ENCODE measurements at places on chromosomes 5 and 9. TPM values are rescaled to one million over a fixed set of nuclear protein-coding genes. Genes with fewer than 3 reads are reported as not detected.

The FAM221B gene
- total RNA-seq = not detected

The CA9 gene
- total RNA-seq = not detected

The OR1L8 gene
- 0.13 TPM for total RNA-seq

The IFNA13 gene
- not detected for total RNA-seq

The MTRR gene
- 24.3 TPM for total RNA-seq

The SLC6A19 gene
- not detected for total RNA-seq

Data from aortic smooth muscle cell (primary cell).